CD4-positive, alpha-beta T cell treated with Interferon alpha-2 for 1 hour (primary cell): ENCODE measurements at places on chromosomes 4 and X.

DNA sequence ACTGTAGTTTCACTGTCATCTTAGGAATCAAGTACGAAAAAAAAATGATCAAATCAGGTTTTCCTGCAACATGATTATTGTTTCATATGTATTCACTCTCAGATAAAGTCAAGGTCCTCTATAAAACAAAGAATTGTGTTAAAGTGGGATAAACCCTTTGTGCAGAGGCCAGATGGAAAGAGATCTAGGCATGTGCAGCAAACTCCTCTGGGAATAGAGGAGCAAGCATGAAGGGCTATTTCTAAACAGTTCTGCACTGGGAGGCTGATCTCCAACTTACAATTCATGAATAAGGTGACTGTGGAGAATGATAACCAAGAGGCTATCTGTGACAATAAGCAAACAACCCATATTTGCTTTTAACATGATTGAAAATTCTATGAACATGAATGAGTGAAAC, 2.4 kb upstream of the WDFY3 start:
- no peak for DNase-seq

DNA sequence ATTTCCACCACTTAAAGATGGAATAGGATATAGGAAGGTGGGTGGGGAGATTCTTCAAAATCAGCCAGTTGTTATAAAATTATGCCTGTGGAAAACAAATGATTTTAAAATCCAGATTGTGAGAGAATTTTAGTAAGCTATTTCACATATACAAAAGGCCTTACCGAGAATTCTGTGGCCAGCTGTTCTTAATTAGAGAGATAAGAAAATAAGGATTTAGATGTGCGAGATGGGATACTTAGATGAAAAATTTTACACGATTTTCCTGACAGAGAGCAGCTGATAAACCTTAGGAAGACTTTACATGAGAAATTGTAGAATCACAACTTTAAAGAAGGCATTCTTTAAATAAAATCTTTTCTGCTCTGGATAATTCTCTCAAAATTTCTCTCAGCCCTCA, 94.5 kb upstream of the IQCM start:
- DNase-seq: no peak

DNA sequence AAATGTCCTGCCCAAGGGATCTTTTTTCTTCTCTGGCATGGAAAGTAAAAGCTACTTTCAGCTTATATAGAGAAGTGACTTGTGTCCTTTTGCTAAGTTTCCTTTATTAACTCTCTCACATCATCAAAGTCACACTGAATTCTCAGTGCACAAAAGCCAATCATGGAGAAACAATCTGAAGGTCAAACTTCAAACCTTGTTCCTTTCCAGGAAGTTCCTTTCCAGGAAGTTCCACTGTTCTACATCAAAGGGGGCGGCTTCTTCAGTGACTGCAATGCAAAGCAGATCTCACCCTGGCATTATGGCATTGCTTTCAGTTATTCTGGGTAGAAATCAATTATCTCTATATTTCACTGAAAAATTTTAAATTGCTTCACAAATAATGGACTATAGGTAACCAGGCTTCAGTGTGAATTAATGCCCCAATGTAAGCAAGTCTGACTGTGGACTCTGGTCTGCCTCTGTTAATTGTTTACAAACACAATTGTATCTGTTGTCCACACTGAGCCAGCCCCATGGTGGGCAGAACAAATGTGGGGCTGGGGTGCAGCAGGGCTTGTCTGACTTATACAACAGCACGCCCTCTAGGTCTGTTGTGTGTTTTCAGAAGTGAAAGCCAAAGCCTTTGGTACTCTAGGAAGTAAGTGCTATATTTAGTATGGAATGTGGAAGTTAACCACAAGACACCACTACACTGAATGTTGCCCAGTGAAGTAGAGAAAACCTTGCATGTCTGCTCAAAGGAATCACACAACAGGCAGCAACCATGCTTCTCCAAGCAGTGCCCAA, 98.8 kb downstream of the CDS1 start:
- no peak for DNase-seq

- DNase-seq: no peak
Observed at GRCh38 chr4:159434114-159434870, 331.4 kb downstream of the RAPGEF2 start.

DNA sequence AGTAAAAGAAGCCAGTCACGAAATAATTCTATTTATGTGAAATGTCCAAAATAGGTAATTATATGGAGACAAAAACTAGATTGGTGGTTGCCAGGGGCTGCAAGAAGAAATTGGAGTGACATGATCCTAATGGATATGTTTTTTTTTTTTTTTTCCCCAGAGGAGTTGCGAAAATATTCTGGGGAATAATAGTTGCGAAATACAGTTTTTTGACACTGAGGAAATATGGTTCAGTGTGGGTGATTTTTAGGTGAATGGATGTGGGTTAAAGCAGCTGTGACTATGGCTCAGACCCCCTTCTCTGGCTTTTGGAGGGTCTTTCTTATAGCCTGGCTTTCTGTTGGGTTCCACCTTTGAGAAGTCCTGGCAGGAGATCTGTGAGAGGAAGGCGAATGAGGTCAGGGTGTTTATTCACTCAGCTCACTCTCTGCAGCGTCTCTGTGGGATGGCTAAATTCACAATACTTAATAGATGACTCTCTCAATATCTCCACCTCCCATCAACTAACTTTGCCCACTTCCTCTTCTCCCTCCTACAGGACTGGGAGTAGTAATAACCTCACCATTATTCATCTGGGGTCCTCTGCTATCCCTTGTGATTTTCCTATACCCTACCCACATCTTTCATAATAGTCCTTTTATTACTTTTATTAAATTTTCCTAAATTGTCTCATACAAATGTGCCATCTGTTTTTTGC, 15.3 kb upstream of the RAB9B start:
- no peak for DNase-seq

DNA sequence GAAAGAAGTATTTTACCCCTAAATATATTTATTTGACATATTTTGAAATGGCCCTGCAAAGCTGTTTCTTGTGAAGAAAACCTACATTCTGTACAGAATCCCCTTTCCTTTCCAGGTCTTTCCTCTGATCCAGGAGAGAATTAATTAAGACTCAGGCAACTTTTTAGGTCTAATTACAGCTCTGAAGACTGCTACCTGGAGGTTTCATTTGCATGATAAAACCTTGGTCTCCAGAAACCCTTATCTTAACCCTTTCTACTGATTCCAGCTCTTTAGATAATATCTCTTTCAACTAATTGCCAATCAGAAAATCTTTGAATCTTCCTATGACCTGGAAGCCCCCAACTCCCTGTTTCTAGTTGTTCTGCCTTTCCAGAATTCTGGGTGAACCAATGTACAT, 224.0 kb downstream of the FAM47A start:
- DNase-seq: no peak
